ENCODE measurements at places on chromosomes 1 and 21.

GRCh38 chr1:222010306-222010705, 268.4 kb upstream of the DUSP10 start:
- H3K27me3 ChIP-seq = no peaks in the 10 kb centered on the region
- H3K4me3 ChIP-seq = no peak overlapping the region
- H3K4me1 ChIP-seq = no peaks in the 10 kb centered on the region
- no peaks in the 10 kb centered on the region for H3K36me3 ChIP-seq
- DNase-seq = no peak
- H3K27ac ChIP-seq = no peak overlapping the region

- DNase-seq = no peak
- no peak overlapping the region for H3K27ac ChIP-seq
- no peaks in the 10 kb centered on the region for H3K36me3 ChIP-seq
- no peaks in the 10 kb centered on the region for H3K27me3 ChIP-seq
- no peak overlapping the region for H3K4me3 ChIP-seq
These were observed 588.1 kb downstream of the DPYD start for GRCh38 chr1:97332716-97333115.

DNA sequence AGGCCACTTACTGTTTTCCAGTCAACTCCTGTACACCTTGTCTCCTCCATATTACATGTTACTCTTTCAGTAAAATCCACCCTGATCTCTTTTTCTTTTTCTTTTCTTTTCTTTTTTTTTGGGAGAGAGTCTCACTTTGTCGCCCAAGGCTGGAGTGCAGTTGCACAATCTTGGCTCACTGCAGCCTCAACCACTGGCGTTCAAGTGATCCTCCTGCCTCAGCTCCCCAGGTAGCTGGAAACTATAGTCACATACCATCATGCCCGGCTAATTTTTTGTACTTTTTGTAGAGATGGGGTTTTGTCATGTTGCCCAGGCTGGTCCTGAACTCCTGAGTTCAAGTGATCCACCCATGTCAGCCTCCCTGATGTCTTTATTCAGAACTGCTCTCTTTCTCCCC, 57.8 kb downstream of the CYYR1 start:
- H3K27ac ChIP-seq = no peak overlapping the region
- H3K36me3 ChIP-seq = no peaks in the 10 kb centered on the region
- no peak for DNase-seq
- H3K27me3 ChIP-seq = no peaks in the 10 kb centered on the region

DNA sequence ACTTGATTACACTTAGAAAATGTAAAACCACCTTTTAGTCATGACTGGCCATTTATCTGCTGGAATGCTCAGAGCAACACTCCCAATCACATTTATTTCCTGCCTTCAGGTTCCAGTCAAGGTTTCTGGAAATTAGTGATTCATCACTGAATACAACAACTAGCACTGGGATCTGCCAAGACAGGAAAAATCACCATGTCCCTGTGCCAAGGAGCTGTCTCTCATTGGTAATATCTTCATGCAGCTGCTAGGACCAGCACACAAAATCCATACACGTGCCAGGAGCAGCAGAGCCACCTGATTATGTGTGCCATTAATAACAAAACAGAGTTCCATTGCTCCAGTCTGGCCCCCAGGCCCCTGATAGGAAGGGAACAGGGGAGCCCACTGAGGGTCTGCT, 194.6 kb downstream of the TNR start:
- no peak overlapping the region for H3K4me3 ChIP-seq
- H3K36me3 ChIP-seq = no peaks in the 10 kb centered on the region
- no peak overlapping the region for H3K27ac ChIP-seq
- no peak for DNase-seq

GRCh38 chr1:113434081-113434873, 44.0 kb downstream of the MAGI3 start:
- DNase-seq = no peak
- no peaks in the 10 kb centered on the region for H3K27me3 ChIP-seq
- H3K4me1 ChIP-seq = no peaks in the 10 kb centered on the region
- no peak overlapping the region for H3K4me3 ChIP-seq

DNA sequence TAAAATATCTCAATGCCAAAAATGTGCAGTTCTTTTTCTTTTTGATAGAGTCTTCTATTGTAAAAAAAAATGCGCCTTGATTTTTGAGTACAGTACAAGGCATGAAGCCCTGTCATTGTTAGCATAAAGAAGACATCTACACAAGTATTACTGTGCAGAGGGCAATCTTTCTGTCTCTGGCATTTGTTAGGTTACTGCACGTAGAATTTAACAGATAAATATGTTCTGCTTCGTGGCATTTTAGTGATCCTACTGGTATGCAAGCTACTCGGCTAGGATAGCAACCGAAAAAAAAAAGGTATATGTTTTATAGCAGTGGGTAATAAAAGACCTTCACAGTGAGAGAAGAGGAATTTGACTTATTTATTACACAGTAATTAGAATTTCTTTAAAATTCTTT, 492.9 kb upstream of the ADGRL2 start:
- no peak overlapping the region for H3K27ac ChIP-seq
- H3K27me3 ChIP-seq = no peaks in the 10 kb centered on the region
- H3K36me3 ChIP-seq = no peaks in the 10 kb centered on the region
- H3K4me3 ChIP-seq = no peak overlapping the region

DNA sequence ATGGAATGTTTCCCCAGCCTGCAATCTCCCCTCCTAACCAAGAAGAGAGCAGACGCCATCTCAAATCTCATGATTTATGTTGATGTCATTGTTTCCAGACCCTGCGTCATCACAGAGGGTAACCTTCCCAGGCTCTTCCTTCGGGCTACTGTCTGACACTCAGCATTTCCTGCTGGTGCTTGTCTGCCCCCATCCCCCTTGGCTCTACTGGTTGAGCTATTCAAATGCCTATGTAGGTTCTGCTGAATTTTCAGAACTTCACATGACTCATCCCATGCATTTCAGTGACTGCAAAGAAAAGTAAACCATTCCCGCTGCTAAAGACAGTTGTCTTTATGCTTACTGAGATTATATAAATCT, 24.8 kb upstream of the ITPKB start:
- H3K4me3 ChIP-seq = no peak overlapping the region
- H3K27ac ChIP-seq = no peak overlapping the region
- no peak for DNase-seq
- H3K4me1 ChIP-seq = no peaks in the 10 kb centered on the region
- H3K27me3 ChIP-seq = no peaks in the 10 kb centered on the region

DNA sequence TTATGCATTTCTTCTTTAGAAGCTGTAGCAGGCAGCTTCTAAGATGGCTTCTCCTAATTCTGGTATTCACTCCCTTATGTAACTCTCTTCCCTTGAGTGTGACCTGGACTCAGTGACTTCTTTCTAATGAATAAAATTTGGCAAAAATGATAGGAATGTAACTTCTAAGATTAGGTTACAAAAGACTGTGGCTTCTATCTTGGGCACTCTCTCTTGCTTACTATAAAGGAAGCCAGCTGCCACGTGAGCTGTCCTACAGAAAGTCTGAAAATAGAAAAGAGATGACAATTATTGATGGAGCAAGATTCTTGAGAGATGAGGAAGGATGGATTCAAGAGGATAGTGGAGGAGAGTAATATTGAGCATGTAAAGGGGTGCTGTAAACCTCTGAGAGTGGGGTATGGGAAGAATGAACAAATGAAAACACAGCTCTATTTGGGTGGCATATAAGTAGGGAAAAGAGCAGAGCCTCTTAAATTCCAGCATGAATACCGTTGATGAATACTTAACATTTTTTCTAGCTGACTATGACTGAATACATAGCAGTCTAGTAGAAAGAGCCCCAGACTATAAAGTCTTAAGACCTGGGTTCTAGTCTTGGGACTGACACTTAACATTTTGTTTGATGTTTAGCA, 5.5 kb downstream of the TSEN15 start:
- H3K27me3 ChIP-seq = no peaks in the 10 kb centered on the region
- H3K4me1 ChIP-seq = peaks cover 6% of the 10 kb centered on the region
- peaks cover 3% of the 10 kb centered on the region for H3K36me3 ChIP-seq
- no peak for DNase-seq
- no peak overlapping the region for H3K4me3 ChIP-seq

- peaks cover 9% of the 10 kb centered on the region for H3K4me1 ChIP-seq
- H3K36me3 ChIP-seq = no peaks in the 10 kb centered on the region
- no peaks in the 10 kb centered on the region for H3K27me3 ChIP-seq
- DNase-seq = no peak
These were observed 14.4 kb upstream of the SELP start for GRCh38 chr1:169644297-169644696.

DNA sequence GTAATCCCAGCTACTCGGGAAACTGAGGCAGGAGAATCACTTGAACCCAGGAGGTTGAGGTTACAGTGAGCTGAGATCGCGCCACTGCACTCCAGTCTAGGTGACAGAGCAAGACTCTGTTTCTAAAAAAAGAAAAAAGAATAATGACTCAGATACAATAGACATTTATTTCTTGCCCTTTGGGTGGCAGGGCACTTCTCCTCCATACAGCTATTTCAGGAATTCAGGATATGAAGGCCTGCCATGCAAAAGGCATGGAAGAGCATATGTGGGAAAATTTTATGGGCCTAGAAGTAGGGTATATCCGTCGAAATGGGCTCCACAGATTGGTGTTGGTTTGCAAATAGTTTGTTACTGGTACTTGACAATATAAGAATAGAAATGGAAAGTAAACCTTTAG, 20.2 kb upstream of the POGZ start:
- H3K27me3 ChIP-seq = no peaks in the 10 kb centered on the region
- H3K36me3 ChIP-seq = no peaks in the 10 kb centered on the region
- no peak overlapping the region for H3K4me3 ChIP-seq
- no peak overlapping the region for H3K27ac ChIP-seq
- no peaks in the 10 kb centered on the region for H3K4me1 ChIP-seq
- DNase-seq = no peak

- no peak for DNase-seq
- no peak overlapping the region for H3K27ac ChIP-seq
- H3K27me3 ChIP-seq = no peaks in the 10 kb centered on the region
- peaks cover 3% of the 10 kb centered on the region for H3K36me3 ChIP-seq
- no peak overlapping the region for H3K4me3 ChIP-seq
These were observed 184.7 kb upstream of the CACYBP start for GRCh38 chr1:174815036-174815435.

- no peak overlapping the region for H3K27ac ChIP-seq
- no peaks in the 10 kb centered on the region for H3K4me1 ChIP-seq
- no peak for DNase-seq
- no peaks in the 10 kb centered on the region for H3K36me3 ChIP-seq
- no peaks in the 10 kb centered on the region for H3K27me3 ChIP-seq
These were observed 14.1 kb downstream of the ZBTB18 start for GRCh38 chr1:244065063-244065793.

- peaks cover 6% of the 10 kb centered on the region for H3K27me3 ChIP-seq
- no peaks in the 10 kb centered on the region for H3K36me3 ChIP-seq
- H3K4me1 ChIP-seq = no peaks in the 10 kb centered on the region
- DNase-seq = no peak
- H3K27ac ChIP-seq = no peak overlapping the region
These were observed 85.9 kb downstream of the KIF26B start for GRCh38 chr1:245240648-245241165.
